ENCODE measurements at places on chromosomes 1 and 21. TPM values are rescaled to one million over a fixed set of nuclear protein-coding genes. Genes with fewer than 3 reads are reported as not detected.

The RCSD1 gene
- total RNA-seq: 21.4 TPM

The HIPK1 gene
- 27.6 TPM for total RNA-seq

The CACNA1E gene
- total RNA-seq: under 0.01 TPM

The ABCA4 gene
- 27.9 TPM for total RNA-seq

The DNAJC28 gene
- 0.89 TPM for total RNA-seq

The WNT4 gene
- 0.39 TPM for total RNA-seq

The PEAR1 gene
- 10.9 TPM for total RNA-seq

The SRGAP2C gene
- 26.0 TPM for total RNA-seq

The KCNJ9 gene
- total RNA-seq: not detected

The FAM110D gene
- 4.1 TPM for total RNA-seq

The ARV1 gene
- total RNA-seq: 11.0 TPM
